ENCODE measurements at places on chromosomes 2 and 18.

- DNase-seq, result no peak
These were observed 54.5 kb upstream of the NPAS2 start for GRCh38 chr2:100765481-100765880.

DNA sequence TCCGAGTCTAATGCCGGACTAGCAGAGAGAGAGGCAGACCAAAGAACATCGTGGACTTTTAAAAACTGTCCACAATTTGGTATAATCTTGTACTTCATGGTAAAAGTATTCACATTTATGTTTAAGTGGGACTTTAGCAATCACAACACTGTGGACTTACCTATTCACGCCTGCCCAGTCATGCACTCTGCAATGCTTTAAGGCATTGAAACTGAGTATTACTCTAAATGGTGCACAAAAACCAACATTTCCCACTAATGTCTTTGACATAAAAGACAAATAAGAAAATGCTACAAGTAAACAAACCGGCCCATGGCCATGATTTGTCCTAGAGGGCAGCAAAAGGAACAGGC lies 91.3 kb downstream of the ACVR1 start:
- no peak for DNase-seq

DNA sequence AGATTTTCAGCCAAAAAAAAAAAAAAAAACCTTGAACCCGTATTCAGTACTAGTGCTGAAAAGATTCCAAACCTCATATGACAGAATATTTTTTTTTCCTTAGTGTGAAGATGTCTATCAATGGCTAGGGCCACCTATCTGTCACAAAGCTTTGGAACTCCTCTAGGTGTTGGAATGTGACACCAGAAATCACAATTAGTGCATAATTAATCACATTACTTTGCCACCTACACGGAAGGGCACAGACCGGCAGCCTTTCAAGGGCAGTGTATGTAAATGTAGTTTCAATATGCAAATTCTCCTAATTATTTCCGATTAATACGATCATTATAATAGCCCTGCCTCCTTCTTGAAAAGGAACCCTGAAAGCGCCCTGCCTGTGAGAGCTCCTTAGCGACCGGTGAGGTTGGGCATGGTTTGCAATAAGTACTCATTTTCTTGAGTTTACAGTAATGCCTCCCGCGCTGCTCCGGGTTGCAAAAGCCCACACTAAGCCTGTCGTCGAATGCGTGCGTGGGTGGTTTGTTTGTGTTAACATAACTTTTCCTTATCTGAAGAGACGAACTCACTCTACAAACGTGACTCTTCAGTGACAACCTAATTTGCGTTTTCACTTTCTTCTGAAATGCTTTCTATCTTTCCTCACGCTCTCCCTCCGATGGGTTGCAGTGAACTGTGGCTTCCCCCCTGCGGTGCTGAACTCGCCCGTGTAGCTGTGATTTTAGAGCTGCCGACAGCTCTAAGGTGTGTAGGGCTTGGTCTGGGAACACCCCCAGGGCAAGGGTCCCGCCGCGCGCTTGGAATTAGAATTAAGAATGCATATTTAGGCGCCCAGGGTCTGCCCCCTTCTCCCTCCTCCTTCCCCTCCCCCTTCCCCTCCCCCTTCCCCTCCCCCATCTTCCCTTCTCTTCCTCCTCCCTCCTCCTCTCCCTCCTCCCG lies 765 bp upstream of the ID2 start:
- DNase-seq, result no peak

DNA sequence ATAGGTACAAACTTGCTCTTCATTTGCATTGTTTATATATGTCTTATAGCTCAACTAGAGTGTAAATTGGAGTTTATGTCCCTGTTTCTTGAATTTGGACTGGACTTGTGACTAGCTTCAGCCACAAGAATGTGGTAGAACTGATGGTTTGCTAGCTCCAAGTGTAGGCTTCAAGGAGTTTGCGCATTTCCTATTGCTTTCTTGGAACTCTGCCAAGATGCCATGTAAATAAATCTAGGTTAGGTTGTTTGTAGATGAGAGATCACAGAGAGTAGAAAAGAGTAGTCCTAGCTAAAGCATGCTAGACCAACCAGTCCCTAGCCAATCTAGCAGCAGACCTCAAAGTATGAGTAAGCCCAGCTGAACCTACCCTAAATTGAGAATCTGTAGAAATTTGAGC lies 183.0 kb upstream of the CYP26B1 start:
- no peak for DNase-seq

- DNase-seq, result no peak
These were observed at the start of gene CDH20 for GRCh38 chr18:61333271-61333745. Gene CDH20, plus strand, starts transcription at chr18:61333430.

GRCh38 chr2:109216332-109216731 lies 87.3 kb downstream of the SH3RF3 start:
- no peak for DNase-seq

DNA sequence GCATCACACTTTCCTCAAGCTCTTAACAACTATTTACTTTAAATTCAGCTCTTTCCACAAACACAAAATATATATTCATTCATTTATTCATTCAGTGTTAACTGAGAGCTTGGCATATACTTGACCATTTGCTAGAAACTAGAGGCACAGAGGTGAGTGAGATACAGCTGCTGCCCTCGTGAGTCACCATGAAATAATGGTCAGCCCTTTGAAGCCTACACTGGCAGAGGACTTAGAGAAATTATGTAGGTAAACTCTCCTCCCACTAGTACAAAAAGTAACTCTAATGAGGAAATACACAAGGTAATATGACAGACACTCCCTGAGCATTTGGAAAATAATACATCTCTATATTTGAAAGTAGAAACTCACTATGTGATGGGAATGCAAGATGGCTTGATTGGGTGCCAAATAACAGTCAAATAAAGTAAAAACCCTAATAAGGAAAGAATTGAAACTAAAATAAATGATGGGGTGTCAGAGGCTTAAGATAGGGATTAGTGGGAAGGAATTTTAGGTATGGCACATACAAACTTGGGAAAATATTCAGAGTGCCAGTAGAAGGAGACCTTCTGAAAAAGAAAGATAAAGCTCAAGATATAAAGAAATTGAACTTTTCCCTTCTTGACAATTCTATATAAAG lies 61.1 kb downstream of the ANTXR1 start:
- DNase-seq, result no peak

GRCh38 chr2:233339427-233339826 lies 14.9 kb upstream of the DGKD start:
- no peak for DNase-seq

DNA sequence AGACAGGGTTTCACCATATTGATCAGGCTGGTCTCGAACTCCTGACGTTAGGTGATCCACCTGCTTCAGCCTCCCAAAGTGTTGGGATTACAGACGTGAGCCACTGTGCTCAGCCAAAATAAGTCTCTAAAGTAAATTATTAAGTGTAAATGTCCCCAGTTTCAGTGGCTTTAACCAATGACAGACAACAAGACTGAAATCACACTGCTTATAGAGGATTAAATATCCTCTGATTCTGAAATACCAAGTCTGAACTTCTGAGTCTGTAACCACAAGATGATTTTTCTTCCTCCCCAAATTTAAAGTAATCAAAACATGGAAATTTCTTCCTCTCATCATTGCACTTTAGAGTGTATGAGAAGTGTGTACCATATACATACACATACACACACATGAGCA lies 16.5 kb upstream of the ANKRD44 start:
- no peak for DNase-seq

GRCh38 chr18:41347057-41347456 lies 608.0 kb upstream of the PIK3C3 start:
- DNase-seq, result no peak

DNA sequence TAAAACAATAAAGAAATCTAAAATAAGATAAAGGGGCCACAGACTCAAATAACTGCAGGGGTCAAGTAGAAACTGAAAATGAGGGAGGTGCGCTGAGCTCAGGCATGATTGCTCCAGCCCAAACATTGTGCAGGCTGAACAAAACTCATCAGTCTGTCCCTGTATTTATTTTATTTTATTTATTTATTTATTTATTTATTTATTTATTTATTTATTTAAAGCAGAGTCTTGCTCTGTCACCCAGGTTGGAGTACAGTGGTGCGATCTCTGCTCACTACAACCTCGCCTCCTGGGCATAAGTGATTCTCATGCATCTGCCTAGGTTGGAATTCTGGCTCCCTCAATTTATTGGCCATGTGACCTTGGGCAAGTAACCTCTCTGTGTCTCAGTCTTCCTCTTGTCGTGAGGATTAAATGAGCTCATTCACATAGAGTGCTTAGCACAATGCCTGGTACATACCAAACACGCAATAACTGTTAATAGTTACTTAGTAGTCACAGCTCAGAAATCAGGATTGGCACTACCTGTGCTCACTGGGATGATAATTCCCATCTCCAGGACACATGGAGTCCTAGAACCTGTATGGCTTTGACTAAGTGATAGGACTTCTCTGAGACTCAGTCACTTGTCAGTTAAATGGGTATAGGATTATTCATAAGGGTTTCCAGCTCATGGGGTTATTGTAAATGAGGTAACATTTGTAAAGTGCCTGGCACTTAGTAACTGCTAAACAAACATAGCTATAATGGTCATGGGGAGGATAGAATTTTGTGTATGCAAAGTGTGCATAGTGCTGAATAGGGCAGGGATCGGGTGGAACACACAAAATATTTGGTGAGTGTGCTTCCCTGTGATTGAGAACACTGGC lies 6.0 kb downstream of the SPEG start:
- no peak for DNase-seq

DNA sequence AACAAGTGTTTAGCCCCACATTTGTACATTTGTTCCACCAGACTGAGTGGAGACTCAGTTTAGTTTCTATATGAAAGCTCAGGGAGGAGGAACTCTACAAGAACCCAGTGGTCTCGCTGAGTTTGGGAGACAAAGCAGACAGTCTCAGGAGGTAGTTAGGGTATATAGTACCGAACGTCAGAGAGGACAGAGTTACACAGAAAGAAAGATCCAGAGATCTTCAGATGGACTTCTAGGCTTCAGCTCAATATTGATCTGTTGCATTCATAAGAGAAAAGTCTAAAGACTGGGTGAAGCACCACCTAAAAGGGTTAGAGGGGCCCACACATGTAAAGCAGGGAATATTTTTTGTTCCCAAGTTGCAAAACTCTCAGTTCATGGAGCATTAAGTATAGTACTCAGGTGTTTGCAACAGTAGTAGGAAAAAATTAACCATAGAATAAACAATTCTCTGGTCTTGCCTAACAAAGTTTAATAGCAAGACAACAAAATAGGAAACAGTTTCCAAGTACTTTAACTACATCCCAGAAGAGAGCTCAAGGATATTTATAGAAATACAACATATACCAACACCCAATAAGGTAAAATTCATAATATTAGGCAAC lies 4.2 kb downstream of the TFPI start:
- no peak for DNase-seq

DNA sequence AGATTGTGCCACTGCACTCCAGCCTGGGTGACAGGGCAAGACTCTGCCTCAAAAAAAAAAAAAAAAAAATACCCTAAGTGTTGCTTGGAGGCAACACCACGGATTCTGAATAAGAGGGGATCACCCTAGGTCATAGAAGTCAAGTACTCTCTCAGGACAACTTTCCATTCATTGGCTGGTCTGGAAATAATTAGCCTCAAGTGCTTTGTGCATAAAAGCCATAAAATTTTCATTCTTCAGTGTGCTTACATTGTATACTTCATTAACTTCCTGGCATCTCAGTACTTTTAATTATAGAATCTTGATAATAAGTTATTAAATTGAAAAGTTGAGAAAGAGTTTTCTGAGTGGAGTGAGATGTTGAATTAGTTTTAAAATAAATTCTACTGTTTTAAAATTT lies 876.1 kb upstream of the FAM98A start:
- no peak for DNase-seq

DNA sequence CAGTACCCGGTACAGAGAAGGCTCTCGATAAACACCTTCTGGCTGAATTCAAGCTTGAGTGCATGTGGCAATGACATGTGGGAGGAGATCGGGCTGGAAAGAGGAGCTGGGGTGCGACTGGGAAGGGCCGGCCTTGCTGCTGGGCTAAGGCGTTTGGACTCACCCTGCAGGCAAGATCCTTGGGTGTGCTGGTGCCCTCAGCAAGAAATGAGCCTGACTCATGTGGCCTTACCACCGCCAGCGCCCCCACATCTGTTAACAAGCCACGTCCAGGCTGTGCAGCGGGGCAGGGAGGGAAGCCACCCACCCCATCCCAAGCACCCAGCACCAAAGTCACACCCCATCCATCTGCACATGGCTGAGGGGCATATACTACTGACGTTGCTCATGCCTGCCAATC lies 1.3 kb downstream of the HS1BP3 start:
- no peak for DNase-seq

DNA sequence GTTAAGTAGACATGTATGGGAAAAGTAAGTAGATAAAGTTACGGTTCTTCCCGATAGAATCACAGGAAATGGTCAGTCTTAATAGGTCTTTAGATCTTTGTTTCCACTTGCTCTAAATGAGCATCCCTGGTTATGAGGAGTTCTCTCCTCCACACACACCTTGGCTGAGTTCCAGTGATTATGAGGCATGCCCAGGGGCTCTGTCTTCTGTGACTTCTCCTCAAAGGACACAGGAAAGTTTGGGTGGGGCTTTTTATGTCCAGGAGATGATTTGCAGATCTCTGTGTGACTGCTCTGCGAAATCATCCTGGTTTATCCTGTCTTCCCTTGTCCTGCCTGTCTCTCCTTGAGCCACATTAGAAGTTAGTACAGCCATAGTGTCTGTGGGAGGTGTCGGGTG lies 83.9 kb upstream of the EML6 start:
- DNase-seq, result no peak

DNA sequence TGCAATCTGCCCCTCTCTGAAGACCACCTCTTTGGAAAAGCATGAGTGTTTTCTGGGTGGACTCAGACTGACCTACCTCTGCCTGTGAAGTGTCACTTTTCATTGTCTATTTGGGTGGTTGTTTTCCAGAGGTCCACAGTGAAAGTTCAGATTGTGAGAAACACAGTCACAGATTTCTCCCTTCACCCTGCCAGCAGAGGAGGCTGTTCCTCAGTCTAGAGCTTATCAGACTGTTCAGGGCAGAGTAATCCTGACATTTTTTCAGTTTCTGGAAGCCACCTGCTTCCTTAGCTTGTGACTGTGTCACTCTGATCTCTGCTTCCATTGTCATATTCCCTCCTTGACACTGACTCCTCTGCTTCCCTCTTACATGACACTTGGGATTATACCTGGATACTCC lies 55.4 kb upstream of the RMP24 start:
- no peak for DNase-seq

- DNase-seq, result no peak
These were observed 36.8 kb upstream of the IGFBP2 start for GRCh38 chr2:216596236-216596979.

Data from cortex of kidney (tissue), 1 donor.